ENCODE measurements at places on chromosomes 2 and 18.

GRCh38 chr2:10009811-10010781 lies 33.3 kb upstream of the KLF11 start:
- no peak for DNase-seq

DNA sequence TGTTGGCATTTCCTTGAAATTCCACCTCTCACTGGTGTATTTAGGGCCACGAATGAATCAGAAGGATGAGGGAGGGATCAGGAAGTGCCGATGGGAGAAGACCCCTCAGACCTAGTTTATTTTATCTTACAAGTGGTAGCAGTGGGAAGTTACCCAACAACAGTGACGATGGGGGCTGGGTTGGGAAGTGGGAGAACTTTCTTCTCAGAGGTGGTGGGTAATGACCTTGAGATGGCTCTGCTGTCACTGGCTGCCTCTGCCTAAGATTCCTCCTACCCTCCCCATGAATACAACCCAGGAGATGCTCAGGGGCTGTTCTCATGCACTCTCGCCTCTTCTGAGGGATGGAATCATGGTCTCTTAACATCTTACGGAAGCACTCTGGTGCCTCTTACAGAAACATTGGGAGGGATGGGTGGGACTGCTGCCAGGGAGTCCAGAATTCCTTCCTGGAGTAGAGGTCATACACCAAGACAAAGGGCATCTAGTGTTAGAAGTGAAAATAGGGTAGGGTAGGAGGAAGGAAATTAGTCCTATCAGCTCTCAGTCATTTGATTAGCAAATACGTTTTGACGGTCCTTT lies 58.5 kb upstream of the TXNDC2 start:
- DNase-seq: no peak

- no peak for DNase-seq
These were observed 79.6 kb downstream of the LBH start for GRCh38 chr2:30310955-30311354.

DNA sequence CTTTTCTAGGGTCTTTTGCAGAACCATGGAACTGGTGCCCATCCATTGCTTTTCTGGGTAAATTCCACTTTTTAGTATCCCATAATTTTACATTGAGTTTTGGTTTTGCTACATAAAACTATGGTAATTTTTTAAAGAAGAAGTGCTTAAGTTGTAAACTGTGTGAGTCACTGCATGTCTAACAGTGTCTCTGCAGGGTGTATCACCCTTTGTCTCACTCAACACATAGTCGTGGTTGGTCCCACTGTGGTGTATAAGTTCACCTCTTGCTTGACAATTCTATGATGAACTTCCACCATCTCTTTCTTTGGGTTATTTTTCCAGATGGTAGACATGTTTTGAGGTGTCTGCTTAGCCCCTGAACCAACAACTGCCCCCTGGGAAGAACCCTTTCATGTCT lies 10.5 kb downstream of the SCTR start:
- DNase-seq: no peak

- no peak for DNase-seq
These were observed 80.3 kb downstream of the THNSL2 start for GRCh38 chr2:88250404-88250803.

DNA sequence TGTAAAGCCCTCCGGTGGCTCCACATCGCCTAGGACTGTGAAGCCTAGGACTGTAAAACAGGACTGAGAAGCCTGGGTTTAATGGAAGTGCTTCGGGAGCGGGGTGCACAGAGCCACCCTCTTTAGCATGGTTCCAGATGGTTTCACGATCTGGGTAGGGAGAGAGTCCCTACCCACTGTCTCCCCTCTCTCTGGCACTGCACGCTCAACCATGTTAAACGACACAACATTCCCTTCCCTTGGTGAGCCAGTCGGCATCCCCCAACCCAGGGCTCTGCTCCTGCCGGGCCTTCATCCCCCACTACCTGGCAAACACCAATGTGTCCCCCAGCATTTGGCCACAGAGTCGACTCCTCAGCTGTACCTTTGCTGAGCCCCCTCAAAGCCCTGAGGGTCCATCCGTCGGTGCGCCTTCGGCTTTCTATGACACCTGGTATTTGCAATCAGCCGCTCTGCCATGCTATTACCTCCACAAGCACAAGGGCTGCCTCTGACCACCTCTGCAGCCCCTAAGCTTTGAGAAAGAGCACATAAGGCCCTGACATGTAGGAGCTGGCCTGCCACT lies 1.1 kb downstream of the COPS9 start:
- DNase-seq: no peak

- DNase-seq: no peak
These were observed 183.9 kb downstream of the LPIN1 start for GRCh38 chr2:11930211-11930761.

- peak; percentile 85 for DNase-seq
These were observed 157.8 kb upstream of the SLC1A4 start for GRCh38 chr2:64831134-64831976.

DNA sequence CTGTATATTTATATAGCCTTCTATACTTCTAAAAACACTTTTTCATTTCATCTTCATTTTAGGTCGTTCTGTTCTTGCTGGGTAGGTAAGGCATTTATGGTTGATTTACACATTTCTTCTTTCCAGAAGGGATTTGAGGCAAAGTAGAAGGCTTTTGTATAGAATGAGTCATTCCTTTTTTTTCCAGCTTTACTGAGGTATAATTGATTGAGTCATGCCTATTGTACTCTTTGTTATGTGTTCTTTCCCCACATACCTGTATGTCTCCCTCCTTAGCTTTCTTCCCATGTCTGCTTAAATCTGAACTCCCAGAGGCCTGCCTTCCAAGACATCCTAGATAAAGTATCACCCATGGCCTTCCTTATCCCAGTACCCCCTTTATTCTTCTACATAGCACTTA lies 4.8 kb upstream of the CDC42EP3 start:
- DNase-seq: no peak

GRCh38 chr2:29115797-29116781 lies 874 bp downstream of the CLIP4 start:
- DNase-seq: peak; percentile 62

- peak; percentile 29 for DNase-seq
These were observed 130.1 kb downstream of the NFATC1 start for GRCh38 chr18:79525556-79526467.

DNA sequence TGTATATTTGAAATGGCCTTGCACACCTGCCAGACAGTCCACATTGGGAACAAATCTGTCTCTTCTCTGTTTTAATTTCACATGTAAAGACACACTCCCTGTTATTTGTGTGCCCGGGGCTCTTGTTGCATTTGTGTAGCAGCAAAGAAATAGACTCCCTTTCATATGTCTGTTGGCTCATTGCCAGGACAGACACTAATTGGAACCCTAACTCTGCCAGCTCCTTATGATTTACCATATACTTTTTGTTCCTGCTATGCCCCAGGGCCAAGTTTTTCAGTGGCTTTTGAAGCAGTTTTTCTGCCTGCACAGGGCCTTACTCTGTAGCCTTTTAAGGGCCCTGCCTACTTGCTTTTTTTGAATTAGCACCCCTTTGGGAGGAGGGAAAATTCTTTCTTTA lies 396.9 kb downstream of the DLGAP1 start:
- DNase-seq: no peak

GRCh38 chr18:56888978-56889377 lies 237.8 kb downstream of the WDR7 start:
- DNase-seq: no peak

- DNase-seq: no peak
These were observed 7.1 kb upstream of the NAPG start for GRCh38 chr18:10518595-10519255.

- peak; percentile 13 for DNase-seq
These were observed 60.4 kb downstream of the CIB4 start for GRCh38 chr2:26580751-26581150.

GRCh38 chr2:18169121-18169892 lies 290.8 kb downstream of the KCNS3 start:
- DNase-seq: no peak

- DNase-seq: no peak
These were observed 162.1 kb upstream of the SH3BP4 start for GRCh38 chr2:234789556-234790325.

GRCh38 chr18:62616331-62616805 lies 93.5 kb downstream of the ZCCHC2 start:
- DNase-seq: no peak

DNA sequence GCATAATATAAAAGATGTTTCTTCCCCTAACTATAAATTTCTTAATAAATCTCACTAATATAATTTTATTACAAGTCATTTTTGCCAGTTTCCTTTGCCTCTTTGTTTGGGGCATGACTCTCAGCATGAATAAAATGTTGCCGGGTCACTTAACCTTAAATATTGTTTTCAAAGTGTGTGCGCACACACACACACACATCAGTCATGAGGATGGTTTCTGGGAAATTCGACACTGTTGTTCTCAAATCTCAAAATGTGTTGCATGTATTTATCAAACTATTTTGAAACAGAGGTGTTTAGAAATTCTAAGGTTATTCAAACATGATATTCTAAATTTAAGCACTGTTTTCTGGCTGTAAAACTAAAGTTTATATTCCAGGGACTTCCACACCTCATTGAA lies 31.5 kb downstream of the FAP start:
- DNase-seq: no peak

DNA sequence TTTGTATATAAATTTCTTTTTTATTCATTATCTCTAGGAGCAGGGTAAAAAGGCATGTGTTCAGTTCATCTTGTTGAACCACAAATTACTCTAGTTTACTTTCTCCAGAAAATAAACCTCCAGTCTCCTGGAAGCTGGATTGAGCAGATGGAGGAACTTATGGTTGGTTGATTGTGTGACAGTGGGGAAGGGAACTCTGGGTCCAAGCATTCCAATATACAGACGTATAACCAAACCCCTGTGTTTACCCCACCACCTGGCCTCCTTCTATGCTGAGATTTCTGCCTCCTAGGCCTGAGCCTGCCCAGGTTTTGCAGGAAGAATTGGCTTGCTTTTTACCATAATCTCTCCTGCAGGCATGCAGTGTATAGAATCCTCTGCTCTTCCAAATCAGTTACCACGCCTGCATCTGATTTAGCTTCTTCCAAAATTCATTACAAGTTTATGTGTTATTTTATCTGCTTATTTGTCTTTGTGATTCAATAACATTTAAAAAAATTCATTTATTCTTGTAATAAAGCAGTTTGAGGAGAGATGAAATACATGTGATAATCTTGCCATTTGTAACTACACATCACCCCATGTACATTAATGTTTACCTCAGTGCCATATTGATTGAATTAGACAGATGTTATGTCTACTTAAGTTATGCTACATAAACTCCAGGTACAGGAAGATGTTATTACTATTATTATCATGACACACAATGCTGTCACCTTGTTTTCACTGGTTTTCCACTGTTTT lies 2.5 kb upstream of the RAB27B start:
- DNase-seq: no peak

Data from activated CD4-positive, CD25-positive, alpha-beta regulatory T cell treated with anti-CD3 and anti-CD28 coated beads, Interleukin-2, amount 50 U/mL, for 72 hours (primary cell).